ENCODE measurements at places on chromosomes 2 and 18. TPM values are rescaled to one million over a fixed set of nuclear protein-coding genes. Genes with fewer than 3 reads are reported as not detected.
A peak's percentile ranks its signal among the peaks of the same experiment; 100 is the strongest.

The ARHGAP28 gene
- total RNA-seq, result 6.0 TPM

The COLEC12 gene
- total RNA-seq, result 3.9 TPM

The ALLC gene
- not detected for total RNA-seq

The CFAP53 gene
- under 0.01 TPM for total RNA-seq

The NOTO gene
- not detected for total RNA-seq

The CTAGE1 gene
- 0.43 TPM for total RNA-seq

The M1AP gene
- not detected for total RNA-seq

The SPDYA gene
- total RNA-seq, result 1.3 TPM

The ASB18 gene
- not detected for total RNA-seq

The CYBRD1 gene
- total RNA-seq, result 113 TPM

The CELF4 gene
- total RNA-seq, result not detected

The NEU2 gene
- not detected for total RNA-seq

The LIMS4 gene
- 37.7 TPM for total RNA-seq

The DNAJC5G gene
- total RNA-seq, result not detected

The PMAIP1 gene
- 25.4 TPM for total RNA-seq

The NMUR1 gene
- not detected for total RNA-seq

The PNKD gene
- total RNA-seq, result 26.1 TPM

The STK39 gene
- total RNA-seq, result 15.5 TPM

DNA sequence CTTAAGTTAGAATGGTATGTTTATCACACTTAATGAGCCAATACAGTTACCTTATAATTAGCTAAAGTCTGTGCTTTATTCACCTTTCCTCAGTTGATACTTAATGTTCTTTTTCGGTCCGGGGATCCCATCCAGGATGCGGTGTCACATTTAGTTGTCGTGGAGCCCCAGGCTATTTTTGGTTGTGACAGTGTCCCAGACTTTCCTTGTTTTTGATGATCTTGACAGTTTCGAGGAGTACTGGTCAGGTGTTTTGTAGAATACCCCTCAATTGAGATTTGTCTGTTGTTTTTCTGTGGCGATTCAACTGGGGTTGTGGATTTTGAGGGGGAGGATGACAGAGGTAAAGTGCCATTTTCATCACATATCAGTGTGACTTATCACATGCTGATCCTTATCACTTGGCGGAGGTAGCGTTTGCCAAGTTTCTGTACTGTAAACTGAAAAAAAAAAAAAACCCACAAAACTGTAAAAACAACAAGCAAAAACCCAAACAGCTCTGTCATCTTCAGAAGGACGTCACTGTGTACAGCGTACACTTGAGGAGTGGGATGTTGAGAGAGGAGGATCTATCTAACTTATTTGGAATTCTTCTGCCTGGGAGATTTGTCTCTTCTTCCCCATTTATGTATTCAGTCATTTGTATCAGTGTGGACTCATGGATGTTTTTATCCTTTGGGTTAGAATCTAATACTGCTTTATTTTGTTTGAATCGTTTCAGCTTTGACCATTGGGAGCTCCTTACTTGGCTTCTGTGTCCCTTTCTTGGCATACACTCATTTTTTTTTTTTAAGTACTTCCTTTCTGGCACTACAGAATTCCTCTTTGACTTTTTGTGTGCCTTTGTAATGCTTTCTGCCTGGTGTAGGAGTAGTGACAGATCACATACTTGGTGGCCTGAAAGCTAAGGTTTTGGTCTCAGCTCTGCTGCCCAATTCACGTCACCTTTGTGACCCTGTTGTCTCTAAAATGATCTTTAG is 68.1 kb downstream of the FMNL2 start:
- DNase-seq, result no peak

- DNase-seq, result peak; percentile 57
These were observed 13.6 kb upstream of the THADA start for GRCh38 chr2:43609290-43609918.

- DNase-seq, result no peak
These were observed 53.1 kb downstream of the SP110 start for GRCh38 chr2:230166557-230167170.

- peak; percentile 33 for DNase-seq
These were observed 372.6 kb upstream of the NT5C1B start for GRCh38 chr2:18961991-18962421.

DNA sequence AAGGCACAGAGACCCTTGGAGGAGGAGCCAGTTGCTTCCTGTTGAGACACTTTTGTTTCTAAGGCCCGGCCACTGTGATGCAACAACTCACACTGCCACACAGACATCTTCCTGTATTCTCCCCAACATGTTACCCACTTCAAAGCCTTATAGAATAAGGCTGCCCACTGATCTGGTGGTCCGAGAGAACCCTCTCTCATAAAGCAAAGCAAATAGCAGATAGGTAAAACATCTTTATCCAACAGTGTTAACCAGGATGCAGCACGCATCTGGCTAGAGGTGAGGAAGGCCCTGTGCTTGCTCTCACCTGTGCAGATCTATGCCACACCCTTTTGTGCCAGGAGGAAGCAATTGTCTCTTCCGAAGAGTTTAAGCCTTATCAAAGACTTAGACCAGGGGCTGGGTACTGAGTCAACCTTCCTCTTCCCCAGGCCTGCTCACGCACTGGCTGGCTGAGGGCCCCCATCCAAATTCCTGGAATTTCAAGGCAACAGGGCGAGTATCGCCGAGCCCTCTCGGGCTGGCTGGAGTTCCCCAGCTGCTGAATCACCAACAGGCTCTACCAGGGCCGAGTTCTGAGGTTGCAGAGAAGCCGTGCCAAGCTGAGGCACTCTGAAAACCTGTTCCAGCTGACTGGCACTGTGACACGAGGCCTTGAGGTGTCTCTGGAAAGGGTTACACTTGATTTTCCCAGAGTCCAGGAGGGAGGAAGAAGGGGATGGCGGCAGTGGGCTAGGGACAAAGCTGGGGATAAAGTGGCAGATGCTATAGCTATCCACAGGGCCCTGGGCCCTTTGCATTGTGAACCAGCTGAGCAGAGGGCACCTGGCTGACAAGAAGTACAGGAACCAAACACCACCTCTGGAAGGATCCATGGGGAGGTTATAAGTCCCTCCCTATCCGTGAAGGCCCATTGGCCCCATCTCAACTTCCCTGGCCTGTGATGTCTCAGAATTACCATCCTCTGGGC is 29.3 kb downstream of the TGFA start:
- DNase-seq, result no peak

GRCh38 chr2:39142904-39143605 is 22.2 kb upstream of the SOS1 start:
- no peak for DNase-seq

DNA sequence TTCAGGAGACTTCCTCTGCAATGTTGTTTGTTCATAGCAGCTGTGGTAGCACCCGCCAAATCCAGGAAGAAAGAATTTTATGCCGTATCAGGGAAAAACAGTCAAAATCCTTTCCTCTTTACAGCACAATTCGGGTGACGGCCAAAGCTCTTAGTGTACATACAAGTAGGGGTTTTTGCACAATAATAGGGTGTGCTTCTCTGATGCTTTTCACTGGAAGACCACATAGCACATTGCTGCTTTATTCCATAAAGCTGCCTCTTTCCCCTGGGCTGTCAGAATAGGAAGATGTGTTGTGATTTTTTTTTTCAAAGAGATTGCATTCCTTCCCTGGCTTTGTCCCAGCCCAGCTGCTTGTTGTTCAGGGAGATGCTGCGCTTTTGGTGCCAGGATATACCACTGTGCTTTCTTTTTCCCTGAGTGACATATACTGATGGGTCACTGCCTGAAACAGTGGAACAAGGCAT is 27.2 kb upstream of the LANCL1 start:
- DNase-seq, result no peak

GRCh38 chr18:24560511-24560981 is 100.1 kb downstream of the HRH4 start:
- no peak for DNase-seq

- peak; percentile 7 for DNase-seq
These were observed 4.4 kb upstream of the CCDC150 start for GRCh38 chr2:196635156-196635555.

DNA sequence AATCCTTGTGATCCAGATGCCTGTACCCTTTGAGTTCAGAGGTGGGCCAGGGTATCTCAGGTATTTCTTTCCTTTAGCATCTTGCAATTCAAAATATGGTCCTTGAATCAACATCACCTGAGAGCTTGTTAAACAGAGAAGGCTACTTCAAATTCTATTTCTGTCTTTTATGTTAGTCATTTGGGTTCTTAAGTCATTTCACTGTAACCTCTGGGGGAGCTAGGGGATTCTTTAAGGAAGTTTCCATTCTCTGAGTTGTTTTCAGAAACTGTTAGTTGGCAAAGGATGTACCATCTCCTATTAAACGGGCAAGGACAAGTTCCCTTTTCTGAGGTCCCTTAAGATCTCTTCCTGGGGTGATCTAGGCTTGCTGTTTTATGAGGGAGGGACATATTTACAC is 16.6 kb downstream of the CFLAR start:
- no peak for DNase-seq

DNA sequence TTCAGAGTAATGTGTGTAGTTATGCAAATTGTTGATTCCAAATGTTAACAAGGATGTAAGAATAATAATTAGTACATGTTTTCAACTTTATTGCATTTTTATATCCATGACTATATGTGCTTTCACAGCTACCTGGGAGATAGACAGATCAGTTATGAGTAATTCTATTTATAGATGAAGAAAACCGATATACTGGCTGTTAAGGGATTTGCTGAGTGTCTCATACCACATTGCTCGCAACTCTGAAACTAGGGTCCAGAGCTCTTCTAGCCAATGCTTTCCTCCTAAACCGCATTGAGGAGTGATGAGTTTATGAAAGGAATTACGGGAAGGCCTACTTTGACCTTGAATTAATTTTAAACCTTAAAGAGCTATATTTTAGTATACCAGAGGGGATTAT is 202.3 kb downstream of the MYO3B start:
- no peak for DNase-seq

DNA sequence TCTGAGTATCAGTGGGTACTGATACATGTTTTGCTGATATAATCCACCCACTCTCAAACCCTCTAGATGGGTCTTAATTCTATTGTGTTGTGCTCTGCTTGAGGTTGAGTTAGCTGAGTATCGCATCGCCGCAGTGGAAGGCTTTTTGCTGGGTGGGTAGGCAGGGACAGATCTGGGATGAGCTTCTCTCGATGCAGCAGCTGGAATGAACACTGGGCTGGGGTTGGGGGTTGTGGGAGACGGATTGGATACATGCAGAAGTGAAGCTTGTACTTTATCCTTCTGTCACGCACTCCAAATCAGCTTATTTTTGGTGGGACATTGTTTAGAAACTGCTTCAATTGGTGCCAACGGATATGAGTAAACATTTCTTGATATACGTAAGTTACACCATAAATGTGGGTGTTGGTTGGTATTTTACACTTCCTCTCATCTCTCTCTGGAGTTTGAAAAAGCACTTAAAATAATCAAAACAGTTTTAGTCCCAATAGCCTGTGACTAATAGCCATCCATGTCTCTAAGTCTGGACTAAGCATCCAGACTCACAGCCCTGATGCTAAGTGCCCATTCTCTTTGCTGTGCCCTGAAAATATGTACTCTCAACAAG is 107.1 kb downstream of the POLE4 start:
- no peak for DNase-seq

DNA sequence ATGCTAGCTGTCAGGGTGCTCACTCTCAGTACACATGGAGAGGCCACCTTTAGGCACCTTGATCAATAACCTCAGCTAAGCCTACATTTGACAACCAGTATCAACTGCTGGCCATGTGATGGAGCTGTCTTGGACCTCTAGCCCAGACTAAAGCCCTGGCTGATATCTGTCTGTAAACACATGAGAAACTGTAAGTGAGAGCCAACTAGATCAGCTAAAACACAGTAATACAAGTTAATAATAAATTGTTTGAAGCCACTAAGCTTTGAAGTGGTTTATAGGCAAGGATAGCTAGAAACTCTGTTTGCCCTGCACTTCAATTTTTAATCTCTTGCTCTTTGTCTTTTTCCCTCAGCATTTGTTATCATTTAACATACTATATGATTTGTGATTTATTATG is 407.1 kb downstream of the SPAG16 start:
- DNase-seq, result no peak

- no peak for DNase-seq
These were observed at the start of gene MCFD2 for GRCh38 chr2:46915281-46915810. TSS of gene MCFD2 (minus strand) at chr2:46915806. CDS start at chr2:46909171, 6,635 bp downstream.

DNA sequence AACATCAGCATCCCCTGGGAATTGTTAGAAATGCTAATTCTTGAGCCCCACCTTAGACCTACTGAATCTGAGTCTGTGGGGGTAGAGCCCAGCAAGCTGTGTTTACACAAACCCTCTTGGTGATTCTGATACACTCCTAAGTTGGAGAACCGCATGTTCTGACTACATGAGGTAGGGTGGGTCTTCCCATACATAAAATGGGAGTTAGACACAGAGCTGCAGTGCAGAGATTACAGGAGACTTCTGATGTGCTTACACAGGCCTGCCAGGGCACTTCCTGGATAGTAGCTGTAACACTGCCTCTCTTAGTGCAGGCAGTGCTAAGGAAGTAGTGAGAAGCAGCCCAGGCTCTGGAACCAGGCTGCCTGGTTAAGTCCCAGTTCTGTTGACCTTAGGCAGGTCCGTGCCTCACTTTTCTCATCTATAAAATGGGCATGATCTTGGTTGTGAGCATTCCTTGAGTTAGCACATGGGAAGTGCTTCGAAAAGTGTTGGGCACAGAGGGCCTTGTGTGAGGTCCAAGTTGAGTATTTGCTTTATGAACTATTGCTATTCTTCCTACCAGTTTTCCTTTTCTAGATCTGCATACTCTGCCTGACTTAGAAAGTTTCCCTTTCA is 67.3 kb downstream of the GLI2 start:
- peak; percentile 40 for DNase-seq

GRCh38 chr2:222025881-222026271 is 272.9 kb downstream of the PAX3 start:
- DNase-seq, result no peak

DNA sequence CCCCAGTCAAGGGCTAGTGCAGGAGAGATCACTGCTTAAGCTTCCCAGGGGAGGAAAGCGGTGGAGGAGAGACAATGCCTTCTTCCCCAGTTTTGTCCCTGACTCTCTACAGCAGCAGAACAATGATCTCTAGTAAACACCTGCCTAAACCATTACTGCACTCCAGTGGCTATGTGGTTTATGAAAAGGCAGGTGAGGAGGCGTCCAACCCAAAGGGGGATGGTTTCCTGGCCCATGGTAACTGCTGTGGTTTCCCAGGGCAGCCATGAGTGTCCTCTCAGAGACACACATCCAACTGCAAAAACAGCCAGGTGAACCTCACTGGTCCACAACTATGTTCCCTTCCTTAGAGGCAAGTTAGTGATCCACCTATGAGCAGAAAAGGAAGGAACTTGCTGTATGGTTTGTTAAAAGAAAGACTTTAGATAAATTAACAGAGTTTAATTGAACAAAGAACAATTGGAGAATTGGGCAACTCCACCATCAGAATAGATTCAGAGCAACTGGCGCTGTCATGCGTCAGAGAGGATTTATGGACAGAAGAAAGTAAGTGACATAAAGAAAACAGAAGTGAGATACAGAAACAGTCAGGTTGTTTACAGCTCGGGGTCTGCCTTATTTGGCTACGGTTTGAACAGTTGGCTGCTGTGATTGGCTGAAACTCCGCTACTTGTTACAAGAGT is 4.8 kb upstream of the TTC39C start:
- no peak for DNase-seq

DNA sequence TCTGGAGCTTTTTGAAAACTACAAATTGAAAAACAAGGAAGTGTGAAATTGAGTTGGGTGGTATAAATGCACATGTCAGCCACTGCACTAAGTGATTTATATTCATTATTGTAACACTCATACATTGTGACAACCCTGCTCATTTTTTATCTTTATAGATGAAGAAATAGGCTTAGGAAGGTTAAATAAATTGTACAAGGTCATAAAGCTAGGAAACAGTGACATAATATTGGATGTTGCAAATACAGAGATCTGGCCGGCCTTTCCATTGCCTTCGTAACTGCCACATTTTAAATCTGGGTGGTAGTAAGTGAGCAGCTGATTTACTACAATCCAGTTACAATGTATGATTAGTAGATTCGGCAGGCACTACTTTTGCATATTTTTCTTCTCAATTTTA is 76.6 kb upstream of the LPIN2 start:
- DNase-seq, result peak; percentile 63

Measured in fibroblast of villous mesenchyme (primary cell).